ENCODE measurements at places on chromosomes 11 and 22. TPM values are rescaled to one million over a fixed set of nuclear protein-coding genes. Genes with fewer than 3 reads are reported as not detected.

DNA sequence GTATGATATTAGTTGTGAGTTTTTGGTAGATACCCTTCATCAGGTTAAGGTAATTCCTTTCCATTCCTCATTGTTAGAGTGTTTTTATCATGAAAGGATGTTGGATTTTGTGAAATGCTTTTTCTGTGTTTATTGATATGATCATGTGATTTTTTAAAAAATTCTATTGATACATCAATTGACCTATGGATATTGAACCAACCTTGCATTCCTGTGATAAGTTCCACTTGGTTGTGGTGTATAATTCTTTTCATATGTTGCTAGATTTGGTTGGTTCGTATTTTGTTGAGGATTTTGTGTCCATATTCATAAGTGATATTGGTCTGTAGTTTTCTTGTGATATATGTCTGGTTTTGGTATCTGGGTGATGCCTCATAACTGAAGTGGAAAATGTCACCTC is 6.7 kb downstream of the ANKRD13D start:
- peaks cover 9% of the 10 kb centered on the region for H3K4me1 ChIP-seq
- H3K36me3 ChIP-seq: peaks cover 86% of the 10 kb centered on the region
- no peak overlapping the region for H3K4me3 ChIP-seq

The CD248 gene
- total RNA-seq: 28.7 TPM

DNA sequence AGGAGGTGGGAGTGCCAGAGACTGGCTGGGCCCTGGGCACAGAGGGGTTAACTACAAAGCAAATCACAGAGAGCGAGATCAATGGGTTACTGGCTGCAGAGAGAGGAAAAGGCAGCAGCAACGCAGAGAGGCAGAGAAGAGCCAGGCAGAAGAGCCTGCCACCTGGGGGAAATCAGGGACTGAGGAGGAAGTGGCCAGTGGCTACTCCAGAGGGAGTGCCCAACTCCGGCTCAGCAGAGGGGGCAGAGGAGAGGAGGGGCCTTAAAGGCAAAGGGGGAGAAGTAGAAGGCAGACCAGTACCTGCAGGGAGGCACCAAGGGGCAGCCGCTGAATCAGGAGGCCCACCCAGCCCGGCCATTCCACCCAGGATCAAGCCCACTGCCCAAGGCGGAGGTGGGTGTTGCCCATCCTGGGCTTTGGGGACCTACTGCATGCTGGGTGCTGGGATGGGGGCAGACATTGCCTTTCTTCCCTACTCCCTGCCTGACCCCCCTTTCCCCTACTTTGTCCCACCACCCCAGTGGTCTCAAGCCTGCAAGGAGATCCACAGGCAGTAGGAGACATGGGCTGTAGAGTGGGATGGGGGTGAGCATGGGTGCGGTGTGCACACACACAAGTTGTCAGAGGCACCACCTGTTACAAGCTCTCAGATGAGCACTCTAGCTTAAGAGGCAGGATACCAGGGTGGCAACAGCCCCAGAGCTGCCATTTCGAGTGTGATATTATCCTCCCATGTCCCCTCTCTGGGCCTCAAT is 926 bp upstream of the GALR3 start:
- no peak overlapping the region for H3K4me3 ChIP-seq
- H3K27me3 ChIP-seq: peaks cover 55% of the 10 kb centered on the region
- H3K36me3 ChIP-seq: no peaks in the 10 kb centered on the region
- H3K4me1 ChIP-seq: peaks cover 19% of the 10 kb centered on the region
- H3K27ac ChIP-seq: no peak overlapping the region

GRCh38 chr11:126277780-126278179 is 5.1 kb upstream of the TIRAP start:
- H3K27me3 ChIP-seq: no peaks in the 10 kb centered on the region
- H3K27ac ChIP-seq: no peak overlapping the region
- no peak overlapping the region for H3K4me3 ChIP-seq
- no peak for DNase-seq
- H3K36me3 ChIP-seq: peaks cover 50% of the 10 kb centered on the region

The HBE1 gene
- total RNA-seq: not detected

DNA sequence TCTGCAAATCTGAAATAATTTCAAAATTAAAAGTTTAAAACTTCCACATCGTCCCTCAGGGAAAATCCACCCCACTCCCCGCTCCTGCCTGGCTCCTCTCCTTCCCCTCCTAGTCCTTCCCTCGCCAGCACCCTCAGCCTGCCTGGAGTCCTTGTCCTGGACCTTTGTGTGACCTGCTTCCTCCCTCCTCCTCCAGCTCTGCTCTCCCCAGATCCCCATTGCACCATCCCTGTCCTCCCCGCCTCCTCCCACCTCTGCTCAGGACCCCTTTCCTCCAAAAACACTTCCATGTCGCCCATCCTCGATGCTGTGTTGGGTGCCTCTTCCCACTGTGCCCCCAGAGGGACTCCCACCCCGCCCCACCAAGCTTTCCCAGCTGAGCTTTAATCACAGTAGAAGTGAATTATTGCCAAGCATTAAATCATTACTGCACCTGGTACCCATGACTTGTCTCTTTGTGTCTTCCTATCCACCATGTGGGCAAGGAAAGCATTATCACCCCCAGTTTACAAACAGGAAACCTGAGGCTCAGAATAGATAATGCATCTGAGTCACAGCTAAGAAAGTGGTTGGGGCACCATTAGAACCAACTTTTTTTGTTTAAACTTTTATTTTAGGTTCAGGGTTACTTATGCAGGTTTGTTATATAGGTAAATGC is 2.4 kb upstream of the ZP1 start:
- peak; percentile 16 for DNase-seq
- no peak overlapping the region for H3K4me3 ChIP-seq
- H3K27me3 ChIP-seq: no peaks in the 10 kb centered on the region
- no peaks in the 10 kb centered on the region for H3K36me3 ChIP-seq
- no peaks in the 10 kb centered on the region for H3K4me1 ChIP-seq
- no peak overlapping the region for H3K27ac ChIP-seq

DNA sequence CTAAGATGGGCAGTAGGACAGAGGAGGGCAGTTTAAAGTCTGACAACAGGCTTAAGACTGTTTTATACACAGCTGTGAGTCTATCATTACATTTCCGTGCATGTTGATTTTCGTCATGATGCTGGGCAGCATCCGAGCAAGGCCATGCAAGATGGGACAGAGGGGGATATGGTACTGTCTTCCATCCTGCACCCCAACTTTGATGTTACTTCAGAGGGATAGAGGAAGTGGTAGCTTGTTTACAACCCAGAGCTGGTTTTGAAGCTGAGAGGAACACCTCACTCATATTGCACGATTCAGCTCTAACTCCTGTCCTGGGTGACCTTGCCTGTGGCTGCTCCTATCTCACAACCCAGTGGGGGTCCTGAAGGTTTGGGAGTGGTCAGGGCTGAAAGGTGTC is 3.0 kb upstream of the SORL1 start:
- no peaks in the 10 kb centered on the region for H3K27me3 ChIP-seq
- H3K4me1 ChIP-seq: peaks cover 35% of the 10 kb centered on the region
- no peak overlapping the region for H3K4me3 ChIP-seq
- H3K36me3 ChIP-seq: no peaks in the 10 kb centered on the region

The DSCAML1 gene
- 0.95 TPM for total RNA-seq

The OR8H2 gene
- total RNA-seq: not detected

DNA sequence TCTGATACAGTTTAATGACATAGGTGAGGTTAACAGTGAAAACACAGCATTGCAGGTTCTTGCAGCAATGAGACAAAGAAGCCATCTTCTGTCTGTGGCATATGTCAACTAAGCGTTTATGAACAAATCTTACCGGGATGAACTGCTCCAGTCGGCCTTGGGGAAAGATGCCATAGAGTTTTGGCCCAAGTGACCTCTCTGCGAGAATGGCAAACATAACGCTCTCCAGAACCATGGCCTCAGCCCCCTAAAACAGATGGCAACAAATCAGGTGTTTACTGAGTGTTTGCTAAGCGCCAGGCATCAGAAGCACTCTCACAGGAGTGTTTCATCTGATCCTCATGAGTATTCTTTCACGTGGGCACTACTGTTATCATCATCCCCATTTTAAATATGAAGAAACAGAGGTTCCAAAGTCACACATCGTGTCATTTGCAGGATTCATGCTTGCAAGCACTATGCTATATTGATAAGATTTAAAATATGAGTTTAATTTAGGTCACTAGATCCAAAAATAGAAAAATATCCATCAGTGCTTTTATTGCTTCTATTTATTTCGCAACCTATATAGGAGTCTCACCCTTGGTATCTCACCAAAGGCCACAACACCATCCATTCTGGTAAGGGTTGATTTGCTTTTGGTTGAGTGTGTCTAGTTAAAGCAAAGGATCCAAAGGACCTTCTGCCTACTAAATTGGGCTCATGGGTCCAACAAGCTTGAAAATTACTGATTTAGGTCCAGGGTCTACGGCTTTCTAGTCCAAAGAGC is 35.9 kb downstream of the TCIRG1 start:
- H3K4me1 ChIP-seq: no peaks in the 10 kb centered on the region
- no peak for DNase-seq
- H3K27ac ChIP-seq: no peak overlapping the region
- H3K36me3 ChIP-seq: peaks cover 55% of the 10 kb centered on the region
- no peak overlapping the region for H3K4me3 ChIP-seq

DNA sequence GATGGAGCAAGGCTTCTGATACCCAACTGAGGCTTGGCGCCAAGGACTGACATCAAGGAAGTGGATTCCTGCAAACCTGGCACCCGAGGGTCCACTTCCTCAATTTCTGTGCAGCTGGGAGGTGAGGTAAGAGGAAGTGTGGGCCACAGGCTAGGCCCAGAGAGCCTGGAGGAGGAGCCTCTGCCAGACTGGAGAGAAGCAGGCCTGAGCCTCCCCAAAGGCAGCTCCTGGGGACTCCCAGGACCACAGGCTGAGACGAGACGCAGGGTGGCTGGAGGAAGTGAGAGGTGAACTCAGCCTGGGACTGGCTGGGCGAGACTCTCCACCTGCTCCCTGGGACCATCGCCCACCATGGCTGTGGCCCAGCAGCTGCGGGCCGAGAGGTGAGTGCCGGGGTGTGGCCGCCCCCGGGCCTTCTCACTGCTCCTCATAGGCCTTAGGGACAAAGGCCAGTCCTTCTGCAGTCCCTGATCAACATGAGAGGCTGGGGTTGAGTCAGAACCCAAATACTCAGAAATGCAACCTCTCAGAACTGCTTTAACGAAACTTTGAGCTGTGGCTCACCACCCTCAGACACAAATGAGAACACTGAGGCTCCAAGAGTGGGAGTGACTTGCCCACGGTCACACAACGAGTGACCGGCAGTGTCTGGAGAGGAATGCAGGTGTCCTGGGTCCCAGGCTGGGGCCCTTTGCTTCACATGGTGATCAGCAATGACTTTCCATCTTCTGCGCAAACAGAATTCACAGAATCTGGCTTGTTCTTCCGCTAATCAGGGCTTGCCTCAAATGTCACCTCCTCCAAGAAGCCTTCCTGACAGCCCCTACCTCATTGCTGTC is at the start of gene NCF4:
Gene NCF4 (plus strand): TSS at position 186 of the 839 bp plus-strand sequence. CDS start 166 bp downstream, at position 352.
- peak within 1 kb of the TSS; percentile 49 for H3K4me3 ChIP-seq
- H3K4me1 ChIP-seq: peaks cover 7% of the 10 kb centered on the region
- peak; percentile 88 for DNase-seq
- H3K27me3 ChIP-seq: no peaks in the 10 kb centered on the region

DNA sequence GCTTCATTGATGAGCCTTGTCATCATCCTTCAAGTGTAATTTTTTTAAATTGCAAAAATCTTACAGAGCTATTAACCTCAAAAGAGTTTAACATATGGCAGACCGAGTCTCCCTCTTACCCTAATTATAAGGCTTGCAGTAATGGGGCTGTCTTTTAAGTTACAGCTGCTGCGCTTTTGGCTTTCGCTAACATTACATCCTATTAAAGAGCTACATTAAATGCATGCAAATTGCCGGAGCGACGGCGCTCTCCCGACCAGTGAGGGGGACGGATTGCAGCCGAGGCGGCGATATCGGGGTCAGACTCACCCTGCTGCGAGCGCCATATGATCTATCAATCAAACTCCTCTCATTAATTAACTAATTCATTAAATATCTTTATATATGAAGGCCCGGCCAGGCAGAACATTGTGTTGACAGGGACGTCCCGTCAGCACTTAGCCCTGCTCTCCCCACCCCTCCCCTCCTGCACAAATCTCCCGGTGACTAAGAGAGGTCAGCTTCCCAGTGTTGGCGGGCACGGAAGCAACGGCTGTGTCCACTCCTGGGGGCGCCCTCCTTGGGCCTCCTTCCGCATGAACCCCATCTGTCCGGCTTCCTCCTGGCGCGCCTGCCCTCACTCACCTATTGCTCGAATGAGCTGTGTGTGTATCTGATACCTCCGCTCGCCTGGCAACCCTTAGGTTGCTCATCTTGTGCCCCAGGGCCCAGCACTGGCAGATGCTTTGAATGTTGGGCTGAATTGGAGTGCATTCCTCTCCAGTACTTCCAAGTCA is 156.0 kb upstream of the CADM1 start:
- peaks cover 17% of the 10 kb centered on the region for H3K4me1 ChIP-seq
- H3K4me3 ChIP-seq: peak overlapping the region; percentile 36
- peaks cover 38% of the 10 kb centered on the region for H3K27me3 ChIP-seq
- no peak for DNase-seq
- no peaks in the 10 kb centered on the region for H3K36me3 ChIP-seq

GRCh38 chr11:8277691-8278090 is 14.0 kb upstream of the LMO1 start:
- H3K27ac ChIP-seq: no peak overlapping the region
- H3K27me3 ChIP-seq: no peaks in the 10 kb centered on the region
- H3K36me3 ChIP-seq: no peaks in the 10 kb centered on the region

Measured in lower lobe of right lung (tissue), 2 donors.